C1 segment of cervical spinal cord (tissue), 14 donors: ENCODE measurements at places on chromosomes 1 and 21.

DNA sequence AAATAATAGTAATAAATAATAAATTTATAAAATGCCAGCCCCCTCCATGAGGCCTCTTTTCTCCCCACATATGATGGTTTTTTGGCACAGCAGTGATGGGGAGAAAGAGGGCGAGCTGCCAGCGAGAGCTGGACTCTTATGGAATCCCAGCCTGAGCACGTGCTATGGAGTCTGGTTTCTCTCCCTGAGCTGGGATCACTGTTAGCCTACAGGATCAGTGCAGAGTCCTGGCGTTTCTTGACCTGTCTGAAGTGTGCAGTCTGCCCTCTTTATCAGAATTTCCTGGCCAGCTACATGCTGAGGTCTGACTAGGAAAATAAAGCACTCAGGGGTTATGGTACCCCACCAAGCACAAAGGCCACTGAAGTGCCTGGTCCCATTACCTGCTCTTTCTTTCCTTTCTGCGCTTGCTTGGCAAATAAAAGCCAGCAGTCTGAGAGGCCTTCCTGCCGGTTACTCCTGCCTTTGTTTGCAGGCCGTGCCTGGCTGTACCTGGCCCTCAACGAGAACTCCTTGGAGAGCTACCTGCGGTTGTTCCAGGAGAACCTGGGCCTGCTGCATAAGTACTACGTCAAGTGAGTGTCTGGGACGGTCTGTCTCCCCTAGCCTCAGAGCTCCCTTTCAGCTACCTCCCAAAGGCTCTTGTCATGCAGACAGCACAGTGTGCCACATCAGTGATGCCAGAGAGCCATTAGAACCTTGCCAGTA, 18.5 kb upstream of the SLC25A34 start:
- no peak for DNase-seq

DNA sequence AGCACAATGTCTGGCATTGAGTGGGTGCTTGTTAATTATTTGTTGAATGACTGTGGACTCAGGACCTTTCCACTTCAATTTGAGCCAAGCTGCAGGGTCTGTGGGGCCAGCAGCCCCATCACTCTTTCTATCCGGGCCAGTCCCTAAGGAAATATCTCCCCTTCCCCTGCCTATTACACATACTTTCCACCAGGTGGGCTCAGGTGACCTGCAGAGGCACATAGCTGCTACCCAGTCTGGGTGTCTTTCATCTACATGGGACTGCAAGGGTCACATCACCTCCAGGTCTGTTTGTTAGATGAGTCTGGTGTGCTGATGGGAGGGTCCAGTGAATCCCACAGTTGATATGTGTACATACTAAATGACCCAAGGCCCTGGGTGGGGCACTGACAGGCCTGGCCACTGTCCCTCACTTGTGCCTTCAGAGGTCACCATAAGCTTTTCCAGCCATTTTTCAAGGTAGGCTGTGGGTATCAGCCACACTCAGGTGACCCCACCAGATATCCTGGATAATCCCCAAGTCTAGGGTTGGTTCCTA, 59.5 kb upstream of the KDM4A start:
- DNase-seq: no peak

DNA sequence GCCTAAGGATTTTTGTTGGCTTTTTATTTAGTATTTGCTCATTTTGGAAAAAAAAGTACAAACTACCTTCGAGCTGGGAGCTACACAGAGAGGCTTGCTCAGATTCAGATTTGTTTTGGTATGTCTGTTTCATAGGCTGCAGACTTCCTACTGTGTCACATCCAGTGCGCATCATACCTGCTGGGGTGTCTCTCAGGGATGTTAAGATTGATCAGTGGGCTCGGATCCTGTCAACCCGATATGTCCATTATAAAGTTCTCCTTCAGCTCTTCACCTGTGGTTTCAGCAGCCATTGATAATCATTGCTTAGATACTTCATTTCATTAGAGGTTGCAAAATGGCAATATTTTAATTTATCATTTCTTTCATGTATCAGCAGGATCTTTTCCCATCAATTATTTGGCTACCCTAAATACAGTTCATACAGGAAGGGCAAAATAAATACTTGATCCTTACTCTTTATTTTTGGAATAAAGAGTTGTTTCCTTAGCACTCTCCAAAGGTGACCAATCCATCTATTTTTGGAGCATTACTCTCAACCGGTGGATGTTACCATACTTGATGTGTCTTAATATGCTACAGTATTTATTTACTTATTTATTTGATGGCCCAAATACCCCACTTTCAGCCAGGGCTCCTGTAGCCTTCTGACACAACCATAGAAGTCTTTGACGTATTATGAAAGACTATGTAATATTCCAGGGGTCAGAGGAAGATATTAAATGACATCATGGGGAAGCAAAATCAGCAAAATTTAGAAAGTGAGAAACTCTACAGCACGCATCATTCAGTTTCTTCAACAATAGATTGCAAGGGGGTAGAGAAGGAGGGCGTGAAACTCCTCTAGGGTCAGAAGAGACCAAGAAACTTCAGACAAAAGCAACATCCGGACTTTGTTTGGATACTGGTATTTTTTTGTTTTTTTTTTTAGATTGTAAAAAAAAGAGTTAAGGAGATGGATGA, 55.3 kb upstream of the HNRNPU start:
- DNase-seq: no peak

- no peak for DNase-seq
These were observed 37.2 kb downstream of the SUSD4 start for GRCh38 chr1:223326776-223327175.

GRCh38 chr1:43664369-43664768, 14.4 kb downstream of the KDM4A start:
- no peak for DNase-seq

DNA sequence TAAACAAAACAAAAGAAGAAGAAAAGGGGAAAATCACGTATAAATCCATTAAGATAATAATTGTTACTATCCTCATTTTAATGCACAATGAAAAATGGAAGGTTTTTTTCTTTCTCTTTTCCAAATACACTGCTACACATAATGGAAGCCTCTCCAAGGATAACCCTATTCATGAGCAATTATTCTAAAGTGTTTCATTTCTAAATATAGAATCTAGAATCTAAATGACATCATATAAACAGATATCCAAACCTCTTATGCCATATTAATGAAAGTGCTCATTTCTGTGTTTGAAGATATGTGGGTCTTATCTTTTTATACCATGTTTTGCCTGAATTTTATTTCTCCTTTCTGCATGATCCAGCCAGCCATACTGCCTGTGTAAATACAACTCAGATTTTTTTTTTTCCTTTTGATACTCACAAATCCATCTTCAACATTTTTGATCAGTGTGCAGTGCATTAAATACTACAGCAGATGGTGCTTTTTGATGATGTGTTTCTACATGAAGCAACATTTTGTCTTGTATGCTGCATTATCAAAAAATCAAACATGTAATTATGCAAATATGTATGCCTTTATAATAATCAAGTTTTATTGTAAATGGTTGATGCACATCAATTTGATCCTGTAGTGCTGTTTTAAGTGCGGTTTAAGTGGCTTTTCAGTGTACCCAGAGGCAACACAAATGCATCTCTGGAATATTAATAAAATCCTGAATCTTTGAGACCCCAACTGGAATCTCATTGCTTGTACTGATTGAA, 625.6 kb upstream of the PTBP2 start:
- no peak for DNase-seq

GRCh38 chr1:184945678-184946412, 28.5 kb downstream of the NIBAN1 start:
- no peak for DNase-seq

DNA sequence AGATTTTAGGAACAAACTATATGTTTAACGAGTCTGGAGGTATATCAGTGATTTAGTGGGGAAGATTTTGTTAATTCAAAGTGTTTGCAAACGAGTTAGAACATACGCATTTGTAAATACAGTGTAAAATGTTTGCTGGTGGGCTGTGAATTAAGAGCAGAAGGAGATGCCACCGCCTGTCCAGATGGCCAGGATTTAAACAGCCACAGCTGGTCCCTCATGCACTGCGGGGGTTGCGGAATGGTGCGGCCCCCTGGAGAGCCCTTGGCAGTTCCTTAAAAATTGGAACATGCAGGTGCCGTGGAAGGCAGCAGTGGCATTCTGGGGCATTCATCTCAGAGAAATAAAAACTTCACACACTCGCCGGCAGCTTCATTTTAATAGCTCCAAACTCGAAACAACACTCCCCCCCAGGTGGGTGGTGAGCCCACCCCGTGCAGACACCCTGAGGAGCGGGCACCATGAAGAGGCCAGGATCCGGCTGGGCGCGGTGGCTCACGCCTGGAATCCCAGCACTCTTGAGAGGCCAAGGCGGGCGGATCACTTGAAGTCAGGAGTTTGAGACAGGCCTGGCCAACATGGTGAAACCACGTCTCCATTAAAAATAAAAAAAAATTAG, 3.5 kb upstream of the C1orf159 start:
- DNase-seq: no peak

- DNase-seq: no peak
These were observed 104.6 kb upstream of the LBR start for GRCh38 chr1:225532240-225532944.

DNA sequence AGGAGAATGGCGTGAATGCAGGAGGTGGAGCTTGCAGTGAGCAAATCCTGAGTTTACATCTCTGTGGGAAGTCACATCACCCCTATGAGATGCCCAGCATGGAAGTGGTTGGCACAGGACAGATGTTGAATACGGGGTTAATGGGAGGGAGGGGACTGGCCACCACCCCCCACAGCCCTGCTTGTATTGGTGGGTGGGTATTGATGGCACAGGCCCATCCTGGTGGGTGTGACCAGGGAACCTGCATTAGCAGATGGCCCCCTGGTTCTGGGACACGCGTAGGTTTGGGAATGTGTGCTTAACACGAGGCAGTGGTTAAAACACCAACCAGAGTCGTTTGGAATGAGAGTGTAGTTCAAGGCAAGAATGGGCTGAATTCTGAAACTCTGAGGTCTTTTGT, 117.9 kb downstream of the PRDM2 start:
- DNase-seq: no peak

- no peak for DNase-seq
These were observed 41.8 kb downstream of the C1orf21 start for GRCh38 chr1:184428604-184429003.

- DNase-seq: no peak
These were observed 53.8 kb upstream of the BCL10 start for GRCh38 chr1:85330214-85330631.

- no peak for DNase-seq
These were observed 49.6 kb downstream of the EDN2 start for GRCh38 chr1:41434748-41435449.

DNA sequence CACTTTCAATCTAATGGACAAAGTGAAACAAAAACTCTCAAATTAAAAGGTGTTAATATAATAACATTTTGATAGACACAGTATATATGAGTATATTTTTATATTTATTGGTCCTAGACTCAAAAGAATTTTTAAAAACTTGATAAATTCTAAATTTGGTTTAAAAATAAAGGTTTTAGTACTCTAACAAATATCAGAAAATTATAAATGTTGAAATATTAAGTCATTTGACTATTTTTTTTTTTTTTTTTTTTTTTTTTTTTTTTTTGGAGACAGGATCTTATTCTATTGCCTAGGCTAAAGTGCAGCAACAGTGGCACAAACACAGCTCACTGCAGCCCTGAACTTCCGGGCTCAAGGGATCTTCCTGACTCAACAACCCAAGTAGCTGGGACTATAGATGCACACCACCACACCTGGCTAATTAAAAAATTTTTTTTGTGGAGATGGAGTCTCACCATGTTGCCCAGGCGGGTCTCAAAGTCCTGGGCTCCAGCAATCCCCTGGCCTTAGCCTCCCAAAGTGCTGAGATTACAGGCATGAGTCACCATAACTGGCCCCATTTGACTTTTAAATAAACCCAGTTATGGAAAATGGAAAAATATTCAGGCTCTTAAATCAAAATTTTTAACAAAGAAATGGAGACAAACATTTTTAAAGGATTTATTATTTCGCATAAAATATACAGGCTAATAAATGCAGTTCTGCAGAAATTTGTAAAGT, 60.8 kb upstream of the RBM34 start:
- DNase-seq: no peak

GRCh38 chr21:39181205-39181818, 1.9 kb downstream of the PSMG1 start:
- no peak for DNase-seq

GRCh38 chr1:237794071-237794470, 96.7 kb downstream of the ZP4 start:
- no peak for DNase-seq

DNA sequence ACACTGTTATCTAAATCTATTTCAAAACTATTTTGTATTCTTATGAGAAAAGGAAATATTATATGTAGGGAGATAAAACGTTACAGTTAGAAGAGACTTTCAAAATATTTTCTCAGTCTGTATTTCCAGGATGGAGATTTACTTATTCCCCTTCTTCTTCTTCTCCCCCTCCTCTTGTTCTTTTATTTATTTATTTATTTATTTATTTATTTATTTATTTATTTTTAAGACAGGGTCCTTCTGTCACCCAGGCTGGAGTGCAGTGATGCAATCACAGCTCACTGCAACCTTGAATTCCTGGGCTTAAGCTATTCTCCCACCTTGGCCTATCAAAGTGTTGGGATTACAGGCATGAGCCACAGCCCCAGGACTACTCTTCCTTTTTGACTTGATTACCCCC, 2.8 kb upstream of the RPF1 start:
- DNase-seq: no peak

DNA sequence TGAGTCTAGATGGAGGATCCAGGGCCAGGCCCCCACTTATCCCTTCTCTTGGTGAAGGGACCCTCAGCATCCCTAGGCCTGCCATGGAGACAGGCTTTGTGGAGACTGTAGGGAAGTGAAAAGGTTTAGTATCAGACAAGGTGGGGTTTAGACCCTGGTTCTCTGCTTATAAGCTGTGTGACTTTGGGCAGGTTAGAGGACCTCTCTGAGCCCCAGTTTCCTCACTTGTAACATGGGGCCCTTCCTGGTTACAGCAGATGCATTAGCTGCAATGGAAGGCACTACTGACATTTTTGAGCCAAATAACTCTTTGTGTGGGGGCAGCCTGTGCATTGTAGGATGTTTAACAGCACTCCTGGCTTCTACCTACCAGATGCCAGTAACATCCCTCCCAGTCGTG, 22.7 kb downstream of the PADI2 start:
- no peak for DNase-seq

- DNase-seq: no peak
These were observed 394.3 kb downstream of the TGFB2 start for GRCh38 chr1:218739426-218739825.

DNA sequence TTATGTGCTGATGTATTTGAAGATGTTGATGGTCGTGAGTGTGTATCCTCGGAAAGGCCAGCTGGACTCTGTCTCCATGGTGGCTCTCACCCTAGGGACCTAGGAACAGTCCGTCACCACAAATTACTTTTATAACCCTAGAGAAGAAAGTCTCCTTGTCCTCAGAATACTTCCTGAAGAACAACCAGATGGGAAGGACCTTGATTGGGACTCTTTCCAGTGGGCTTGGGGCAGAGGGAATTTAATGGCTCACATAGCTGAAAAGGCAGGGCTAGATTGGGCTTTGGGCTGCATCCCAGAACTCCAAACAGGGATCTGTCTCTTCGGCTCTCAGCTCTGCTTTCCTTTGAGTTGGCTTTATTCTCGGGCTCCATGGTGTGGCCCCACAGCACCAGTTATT, 90.8 kb downstream of the TBX19 start:
- no peak for DNase-seq
